ENCODE measurements at places on chromosomes 16 and 17.

GRCh38 chr17:42000413-42001133 lies 16.7 kb downstream of the DNAJC7 start:
- no peak for DNase-seq

- no peak for DNase-seq
Measured at GRCh38 chr17:14762736-14763479, 462.0 kb downstream of the HS3ST3B1 start.

GRCh38 chr16:9908613-9909012 lies 273.6 kb downstream of the GRIN2A start:
- no peak for DNase-seq

GRCh38 chr17:21166595-21167210 lies 39.9 kb downstream of the DHRS7B start:
- no peak for DNase-seq
